ENCODE measurements at places on chromosomes 6 and 20.
A peak's percentile ranks its signal among the peaks of the same experiment; 100 is the strongest.

GRCh38 chr6:85186546-85187175, 263.2 kb upstream of the NT5E start:
- DNase-seq, result no peak
- H3K36me3 ChIP-seq, result peaks cover 8% of the 10 kb centered on the region
- no peak overlapping the region for H3K4me3 ChIP-seq
- no peak overlapping the region for H3K27ac ChIP-seq
- peaks cover 12% of the 10 kb centered on the region for H3K4me1 ChIP-seq

GRCh38 chr20:3632311-3633004, 30.7 kb downstream of the GFRA4 start:
- H3K4me3 ChIP-seq, result no peak overlapping the region
- no peak for DNase-seq
- peaks cover 4% of the 10 kb centered on the region for H3K36me3 ChIP-seq
- no peak overlapping the region for H3K27ac ChIP-seq
- no peaks in the 10 kb centered on the region for H3K27me3 ChIP-seq

DNA sequence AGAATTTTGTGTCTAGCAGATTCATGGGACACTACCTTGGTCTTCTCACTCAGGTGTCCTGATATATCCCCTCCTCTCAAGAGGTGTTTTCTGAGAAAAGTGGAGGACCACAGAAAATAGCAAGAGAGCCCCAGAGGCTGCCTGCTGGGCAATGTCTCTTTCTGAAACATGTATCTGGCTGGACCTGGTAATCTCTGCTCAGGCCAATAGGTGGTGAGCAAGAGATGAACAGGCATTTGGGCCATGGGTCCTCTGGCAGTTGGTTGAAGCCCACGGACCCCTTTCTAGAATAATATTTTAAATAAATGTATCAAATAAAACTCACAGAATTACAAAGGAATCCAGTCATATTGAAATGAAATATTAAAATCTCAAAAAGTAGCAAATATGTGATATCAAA, 8.8 kb upstream of the THBD start:
- H3K4me3 ChIP-seq, result no peak overlapping the region
- DNase-seq, result no peak
- peaks cover 24% of the 10 kb centered on the region for H3K4me1 ChIP-seq
- peaks cover 5% of the 10 kb centered on the region for H3K36me3 ChIP-seq

- no peaks in the 10 kb centered on the region for H3K36me3 ChIP-seq
- no peak overlapping the region for H3K27ac ChIP-seq
- no peak for DNase-seq
- no peak overlapping the region for H3K4me3 ChIP-seq
These were observed 278.7 kb upstream of the CITED2 start for GRCh38 chr6:139653111-139653510.

DNA sequence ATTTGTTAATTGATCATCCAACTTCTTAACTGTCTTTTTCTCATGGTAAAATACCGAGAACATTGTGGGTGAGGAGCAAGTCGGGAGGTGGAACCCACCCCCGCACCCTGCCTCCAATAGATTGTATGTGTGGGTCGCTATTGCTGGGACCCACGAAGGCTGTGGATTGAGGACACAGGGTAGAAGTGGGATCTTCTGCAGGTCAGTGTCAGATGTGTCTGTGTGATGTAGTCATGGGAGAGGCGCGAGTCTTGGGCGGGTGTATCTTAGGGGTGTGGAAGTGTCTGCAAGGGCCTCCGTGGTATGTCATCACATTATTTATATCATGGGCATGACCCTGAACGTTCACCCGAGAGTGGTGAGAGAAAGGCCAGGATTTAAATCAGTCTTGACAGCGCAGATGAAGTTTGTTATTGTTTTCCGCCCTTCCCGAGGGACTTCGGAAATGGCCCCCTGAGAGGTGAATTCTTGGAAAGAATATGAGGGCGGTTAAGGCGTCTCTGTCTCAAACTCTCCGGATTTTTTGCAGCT, 472 bp upstream of the PAQR8 start:
- H3K36me3 ChIP-seq, result 0 out of 2 replicates have a peak, but pooled peaks cover 2% of the 10 kb centered on the region
- H3K4me3 ChIP-seq, result peak overlapping the region; percentile 78
- no peak for DNase-seq
- peak overlapping the region; percentile 6 for H3K27ac ChIP-seq
- H3K27me3 ChIP-seq, result peaks cover 32% of the 10 kb centered on the region

- no peaks in the 10 kb centered on the region for H3K27me3 ChIP-seq
- peak overlapping the region; percentile 94 for H3K4me3 ChIP-seq
- DNase-seq, result peak; percentile 79
- peaks cover 50% of the 10 kb centered on the region for H3K4me1 ChIP-seq
These were observed 40.1 kb downstream of the OR2B2 start for GRCh38 chr6:27871924-27872638.

- H3K27ac ChIP-seq, result no peak overlapping the region
- H3K4me3 ChIP-seq, result no peak overlapping the region
- DNase-seq, result no peak
- H3K27me3 ChIP-seq, result no peaks in the 10 kb centered on the region
These were observed 9.2 kb downstream of the GUCA1B start for GRCh38 chr6:42185597-42185996.

DNA sequence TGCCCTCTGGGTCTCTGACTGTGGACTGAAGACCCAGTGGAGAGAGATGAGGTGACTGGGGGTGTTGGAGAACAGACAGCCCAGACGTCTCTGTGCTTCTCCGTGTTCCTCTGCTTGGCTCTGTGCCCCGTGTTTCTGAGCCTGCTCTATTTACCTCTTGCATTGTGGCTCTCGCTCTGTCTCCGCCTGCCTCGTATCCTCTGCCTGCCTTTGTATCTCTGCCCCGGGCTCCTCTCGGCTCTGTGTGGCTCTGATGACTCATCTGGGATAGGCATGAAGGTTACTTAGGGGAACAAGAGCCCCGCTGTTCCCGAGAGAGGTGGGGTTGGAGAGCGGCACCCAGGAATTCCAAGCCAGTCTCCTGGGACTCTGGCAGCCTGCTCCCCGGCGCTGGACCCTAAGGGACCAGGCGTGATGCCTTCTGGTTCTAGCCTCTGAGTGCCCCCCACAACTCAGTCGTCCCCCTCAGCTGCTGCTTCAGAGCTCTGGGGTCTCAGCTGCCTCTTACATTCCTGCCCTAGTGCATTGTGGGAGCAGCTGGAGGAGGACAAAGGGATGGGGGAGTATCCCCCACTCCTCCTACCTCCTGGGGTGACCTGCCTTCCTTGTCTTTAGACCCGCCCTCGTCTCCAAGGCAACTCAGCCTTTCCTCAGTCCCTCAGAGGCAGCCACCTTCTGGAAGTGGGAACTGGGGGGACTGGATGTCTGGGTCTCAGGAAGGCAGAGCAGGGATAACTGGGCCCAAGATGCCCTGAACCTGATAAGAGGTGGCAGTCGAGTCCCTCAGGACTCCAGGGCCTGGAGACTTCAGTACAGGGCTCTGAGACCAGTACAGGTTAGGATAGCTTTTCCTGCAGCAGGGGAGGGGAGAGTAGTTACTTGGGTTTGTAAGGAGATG, 1.9 kb downstream of the DDR1 start:
- H3K4me1 ChIP-seq, result peaks cover 65% of the 10 kb centered on the region
- peak overlapping the region; percentile 83 for H3K4me3 ChIP-seq
- H3K36me3 ChIP-seq, result peaks cover 24% of the 10 kb centered on the region

- no peaks in the 10 kb centered on the region for H3K27me3 ChIP-seq
- no peak overlapping the region for H3K4me3 ChIP-seq
- H3K27ac ChIP-seq, result no peak overlapping the region
- no peaks in the 10 kb centered on the region for H3K36me3 ChIP-seq
- peaks cover 13% of the 10 kb centered on the region for H3K4me1 ChIP-seq
- peak; percentile 92 for DNase-seq
These were observed 5.5 kb upstream of the BAK1 start for GRCh38 chr6:33585403-33586107.

DNA sequence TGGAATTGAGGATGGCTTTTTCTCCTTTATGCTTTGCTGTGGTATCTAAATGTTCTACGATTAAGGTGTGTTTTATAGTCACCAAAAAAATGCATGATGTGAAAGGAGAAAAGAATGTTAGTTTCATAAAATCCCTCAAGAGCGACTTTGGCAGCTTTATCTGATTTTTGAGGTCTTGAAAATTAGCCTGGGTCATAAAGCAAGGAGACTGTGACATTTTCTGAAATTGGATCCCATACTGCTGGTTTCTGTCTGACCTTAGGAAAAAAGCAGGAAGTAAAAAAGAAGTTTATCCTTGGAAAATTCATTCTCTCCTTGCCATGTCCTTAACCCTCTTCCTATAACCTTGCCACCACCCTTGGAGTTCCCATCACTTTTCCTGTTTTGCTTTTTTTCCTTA, 525.3 kb downstream of the CD83 start:
- H3K27me3 ChIP-seq, result no peaks in the 10 kb centered on the region
- DNase-seq, result no peak
- no peak overlapping the region for H3K27ac ChIP-seq

GRCh38 chr20:1266167-1266973, at the start of gene SNPH:
SNPH (plus strand) TSS chr20:1266294; CDS start chr20:1296240, 29,946 bp downstream.
- H3K36me3 ChIP-seq, result no peaks in the 10 kb centered on the region
- H3K27ac ChIP-seq, result 0 out of 2 replicates have a peak within 1 kb of the TSS, but pooled peaks have one; percentile 48
- peaks cover 26% of the 10 kb centered on the region for H3K27me3 ChIP-seq
- H3K4me3 ChIP-seq, result peak within 1 kb of the TSS; percentile 80

DNA sequence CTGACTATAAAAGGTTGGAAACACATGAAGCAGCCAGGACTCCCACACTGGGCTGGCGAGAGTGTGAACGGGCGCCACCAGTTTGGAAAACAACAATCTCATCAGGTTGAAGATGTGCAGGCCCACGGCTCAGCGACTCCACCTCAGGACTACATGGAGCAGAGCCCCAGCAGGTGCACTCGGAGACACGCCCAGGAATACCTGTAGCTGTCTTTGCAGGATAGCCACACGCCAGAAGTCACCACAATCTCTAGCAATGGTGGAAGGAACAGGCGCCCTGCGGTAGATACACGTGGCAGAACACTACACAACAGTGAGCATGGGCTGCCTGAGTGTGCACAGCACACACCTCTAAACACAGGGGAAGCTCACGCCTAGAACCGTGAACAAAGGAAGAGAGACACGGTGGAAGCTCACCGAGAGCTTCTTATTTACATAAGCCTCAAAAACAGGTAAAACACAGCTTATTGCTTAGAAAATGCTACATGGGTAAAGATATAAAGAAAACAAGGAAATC, 28.7 kb upstream of the RPS6KA2 start:
- no peak overlapping the region for H3K27ac ChIP-seq
- no peaks in the 10 kb centered on the region for H3K27me3 ChIP-seq
- no peaks in the 10 kb centered on the region for H3K36me3 ChIP-seq
- H3K4me1 ChIP-seq, result peaks cover 13% of the 10 kb centered on the region
- DNase-seq, result no peak
- H3K4me3 ChIP-seq, result no peak overlapping the region

GRCh38 chr20:53074811-53075314, 102.7 kb downstream of the TSHZ2 start:
- H3K36me3 ChIP-seq, result no peaks in the 10 kb centered on the region
- H3K4me3 ChIP-seq, result no peak overlapping the region
- no peak overlapping the region for H3K27ac ChIP-seq
- H3K4me1 ChIP-seq, result peaks cover 5% of the 10 kb centered on the region
- H3K27me3 ChIP-seq, result no peaks in the 10 kb centered on the region

- peak overlapping the region; percentile 68 for H3K4me3 ChIP-seq
- no peak overlapping the region for H3K27ac ChIP-seq
- no peak for DNase-seq
- peaks cover 76% of the 10 kb centered on the region for H3K4me1 ChIP-seq
- peaks cover 37% of the 10 kb centered on the region for H3K27me3 ChIP-seq
- no peaks in the 10 kb centered on the region for H3K36me3 ChIP-seq
These were observed 1.2 kb downstream of the GRM4 start for GRCh38 chr6:34144581-34145160.

GRCh38 chr6:142945446-142946180, 637 bp upstream of the HIVEP2 start:
- peak; percentile 68 for DNase-seq
- peaks cover 10% of the 10 kb centered on the region for H3K27me3 ChIP-seq
- peaks cover 49% of the 10 kb centered on the region for H3K4me1 ChIP-seq
- peak overlapping the region; percentile 84 for H3K4me3 ChIP-seq
- peak overlapping the region; percentile 95 for H3K27ac ChIP-seq

DNA sequence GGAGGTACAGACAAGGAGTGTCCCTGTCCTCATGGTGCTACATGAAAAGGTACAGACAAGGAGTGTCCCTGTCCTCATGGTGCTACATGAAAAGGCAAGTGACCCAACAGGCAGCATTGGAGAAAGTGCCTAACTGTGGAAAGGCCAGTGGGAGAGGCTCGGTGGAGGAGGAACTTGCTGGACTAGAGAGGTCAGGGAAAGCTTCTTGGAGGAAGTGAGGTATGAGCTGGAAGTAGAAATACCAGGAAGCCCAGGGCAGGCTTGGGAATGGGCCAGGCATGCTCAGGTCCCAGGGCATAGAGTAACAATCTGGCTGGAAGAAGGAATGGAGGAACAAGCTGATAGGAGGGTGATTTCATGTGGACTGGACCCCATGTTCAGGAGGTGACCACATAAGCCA, 59.8 kb upstream of the FNDC1 start:
- no peak overlapping the region for H3K27ac ChIP-seq
- H3K36me3 ChIP-seq, result no peaks in the 10 kb centered on the region
- H3K27me3 ChIP-seq, result no peaks in the 10 kb centered on the region
- H3K4me3 ChIP-seq, result no peak overlapping the region

All from WTC11 (cell line).